ENCODE measurements at places on chromosomes 3 and 15. TPM values are rescaled to one million over a fixed set of nuclear protein-coding genes. Genes with fewer than 3 reads are reported as not detected.

GRCh38 chr3:133874344-133874743, 21.3 kb downstream of the RAB6B start:
- H3K36me3 ChIP-seq = no peaks in the 10 kb centered on the region
- peak; percentile 32 for DNase-seq
- no peak overlapping the region for H3K4me3 ChIP-seq
- no peak overlapping the region for H3K27ac ChIP-seq
- H3K4me1 ChIP-seq = no peaks in the 10 kb centered on the region
- H3K27me3 ChIP-seq = no peaks in the 10 kb centered on the region

DNA sequence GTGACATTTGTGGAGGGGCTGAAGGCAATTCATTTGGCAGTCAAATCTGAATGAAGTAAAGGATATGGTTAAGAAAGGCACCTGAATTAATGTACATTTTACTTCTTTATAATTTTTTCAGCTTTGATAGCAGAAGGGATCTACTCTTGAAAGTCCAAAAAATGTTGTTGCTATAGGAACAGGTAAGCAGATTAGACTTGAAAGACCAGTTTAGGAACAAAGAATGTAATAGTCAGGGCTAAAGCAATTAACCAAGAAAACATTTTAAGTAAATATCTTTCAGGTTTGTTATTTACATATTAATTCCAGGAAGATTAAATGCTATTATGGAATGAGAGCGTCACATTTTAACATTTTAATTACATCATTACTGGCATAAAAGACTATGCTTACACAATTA, 1.1 kb downstream of the ATP13A4 start:
- no peaks in the 10 kb centered on the region for H3K4me1 ChIP-seq
- no peak overlapping the region for H3K27ac ChIP-seq
- H3K4me3 ChIP-seq = no peak overlapping the region
- H3K27me3 ChIP-seq = no peaks in the 10 kb centered on the region
- no peaks in the 10 kb centered on the region for H3K36me3 ChIP-seq

DNA sequence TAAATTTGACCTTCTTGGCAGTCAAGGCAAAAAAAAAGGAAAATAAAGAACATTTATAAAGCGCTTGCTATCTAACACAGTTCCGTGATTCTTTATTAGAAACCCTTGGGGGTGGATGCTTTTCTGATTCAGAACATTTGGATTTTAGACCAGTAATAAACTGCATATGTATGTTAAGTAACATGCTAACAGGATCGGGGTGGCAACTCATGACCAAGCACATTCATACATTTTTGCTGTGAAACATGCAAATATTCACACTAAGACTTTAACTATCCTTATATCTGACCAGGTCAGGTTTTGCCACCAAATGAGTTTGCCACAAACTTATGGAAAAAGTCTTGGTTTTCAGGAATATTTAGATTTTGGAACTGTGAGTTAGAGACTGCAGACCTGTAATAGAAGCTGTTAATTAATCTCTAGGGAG, 30.4 kb upstream of the KLF13 start:
- DNase-seq = no peak
- peaks cover 41% of the 10 kb centered on the region for H3K27me3 ChIP-seq
- H3K4me1 ChIP-seq = no peaks in the 10 kb centered on the region
- no peak overlapping the region for H3K27ac ChIP-seq
- H3K4me3 ChIP-seq = no peak overlapping the region
- H3K36me3 ChIP-seq = no peaks in the 10 kb centered on the region

GRCh38 chr3:172717493-172718088, 6.7 kb upstream of the NCEH1 start:
- no peaks in the 10 kb centered on the region for H3K36me3 ChIP-seq
- no peak overlapping the region for H3K4me3 ChIP-seq
- no peaks in the 10 kb centered on the region for H3K4me1 ChIP-seq

- H3K36me3 ChIP-seq = no peaks in the 10 kb centered on the region
- H3K4me3 ChIP-seq = no peak overlapping the region
- H3K27me3 ChIP-seq = no peaks in the 10 kb centered on the region
Measured at GRCh38 chr3:139463466-139463865, 12.8 kb downstream of the RBP2 start.

DNA sequence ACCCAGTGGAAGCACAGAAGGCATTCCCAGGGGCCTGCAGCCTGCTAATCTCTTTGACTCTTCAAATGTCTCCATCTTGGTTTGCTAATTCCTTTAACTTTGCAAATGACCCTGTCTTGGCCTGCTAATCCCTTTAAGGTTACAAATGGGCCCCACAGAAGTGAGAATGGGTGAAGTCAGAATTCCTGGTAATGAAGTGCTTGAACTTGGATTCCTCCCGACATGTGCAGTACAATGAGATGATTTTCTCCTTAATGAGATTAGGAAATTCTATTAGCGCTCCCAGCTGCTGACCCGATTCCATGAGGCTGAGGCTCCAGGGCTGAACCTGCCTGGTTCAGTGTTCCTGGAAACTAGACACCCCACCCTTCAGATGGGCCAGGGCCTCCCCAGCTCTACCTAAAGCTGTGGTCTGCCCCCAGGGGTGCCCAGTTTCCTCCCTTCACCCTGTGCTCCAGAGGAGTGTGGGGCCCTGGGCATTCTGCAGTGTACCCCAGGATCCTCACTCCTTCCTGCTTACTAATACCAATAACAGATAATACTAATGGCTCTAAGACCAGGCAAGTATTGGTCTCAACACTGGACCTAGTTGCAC, 47.4 kb downstream of the SCN5A start:
- H3K4me3 ChIP-seq = no peak overlapping the region
- no peaks in the 10 kb centered on the region for H3K4me1 ChIP-seq
- no peak overlapping the region for H3K27ac ChIP-seq
- no peak for DNase-seq
- no peaks in the 10 kb centered on the region for H3K27me3 ChIP-seq
- no peaks in the 10 kb centered on the region for H3K36me3 ChIP-seq

GRCh38 chr15:97597801-97598200, 362.7 kb upstream of the ARRDC4 start:
- no peaks in the 10 kb centered on the region for H3K4me1 ChIP-seq
- DNase-seq = no peak
- no peaks in the 10 kb centered on the region for H3K27me3 ChIP-seq
- no peak overlapping the region for H3K4me3 ChIP-seq
- no peak overlapping the region for H3K27ac ChIP-seq

GRCh38 chr3:152834776-152835600, at the start of gene P2RY1:
P2RY1 (plus strand) TSS chr3:152835131; CDS start chr3:152835783, 652 bp downstream.
- no peaks in the 10 kb centered on the region for H3K4me1 ChIP-seq
- H3K4me3 ChIP-seq = peak within 1 kb of the TSS; percentile 72
- DNase-seq = peak; percentile 71
- no peak within 1 kb of the TSS for H3K27ac ChIP-seq
- H3K36me3 ChIP-seq = no peaks in the 10 kb centered on the region
- H3K27me3 ChIP-seq = peaks cover 25% of the 10 kb centered on the region

- H3K27ac ChIP-seq = no peak overlapping the region
- H3K4me1 ChIP-seq = no peaks in the 10 kb centered on the region
- no peaks in the 10 kb centered on the region for H3K27me3 ChIP-seq
- H3K36me3 ChIP-seq = no peaks in the 10 kb centered on the region
Measured at GRCh38 chr3:171333784-171334464, 126.3 kb downstream of the TNIK start.

- peak; percentile 84 for DNase-seq
- H3K36me3 ChIP-seq = no peaks in the 10 kb centered on the region
- H3K4me1 ChIP-seq = peaks cover 14% of the 10 kb centered on the region
- H3K4me3 ChIP-seq = peak overlapping the region; percentile 51
Measured at GRCh38 chr3:72336821-72337479, 511.3 kb downstream of the SHQ1 start.

DNA sequence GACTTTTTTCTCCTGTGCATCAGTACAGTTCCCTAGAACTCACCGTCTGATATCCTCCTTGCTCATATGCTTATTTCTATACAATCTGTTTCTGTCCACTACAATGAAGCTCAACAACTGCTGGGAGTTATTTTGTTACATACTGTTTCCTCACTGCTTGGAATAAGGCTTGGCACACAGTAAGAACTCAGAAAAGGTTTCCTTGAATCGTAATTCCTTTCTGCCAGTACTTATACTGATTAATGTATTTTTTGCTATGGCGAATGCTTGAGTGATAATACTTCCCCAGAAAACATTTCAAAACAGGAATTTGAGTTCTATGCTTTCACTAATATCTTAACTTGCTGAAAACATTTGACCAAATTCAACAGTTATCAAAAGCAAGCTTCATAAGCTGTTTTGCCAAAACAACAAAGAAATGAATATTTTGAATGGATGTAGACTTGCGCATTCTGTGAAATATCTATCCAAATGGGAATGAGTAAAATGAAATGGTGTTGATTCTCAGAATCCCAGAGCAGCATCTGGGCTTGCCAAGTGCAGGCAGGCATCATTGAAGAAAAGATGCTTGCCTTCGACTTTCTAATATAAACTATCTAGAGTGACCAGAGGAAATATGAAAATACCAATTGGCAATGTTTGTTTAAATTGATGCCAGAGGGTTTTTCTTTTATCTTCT, 286.3 kb downstream of the RAP2B start:
- no peak overlapping the region for H3K4me3 ChIP-seq
- no peaks in the 10 kb centered on the region for H3K36me3 ChIP-seq

GRCh38 chr3:16040991-16041390, 133.5 kb upstream of the GALNT15 start:
- DNase-seq = no peak
- no peaks in the 10 kb centered on the region for H3K36me3 ChIP-seq
- H3K4me3 ChIP-seq = no peak overlapping the region
- H3K27ac ChIP-seq = no peak overlapping the region
- H3K4me1 ChIP-seq = no peaks in the 10 kb centered on the region

DNA sequence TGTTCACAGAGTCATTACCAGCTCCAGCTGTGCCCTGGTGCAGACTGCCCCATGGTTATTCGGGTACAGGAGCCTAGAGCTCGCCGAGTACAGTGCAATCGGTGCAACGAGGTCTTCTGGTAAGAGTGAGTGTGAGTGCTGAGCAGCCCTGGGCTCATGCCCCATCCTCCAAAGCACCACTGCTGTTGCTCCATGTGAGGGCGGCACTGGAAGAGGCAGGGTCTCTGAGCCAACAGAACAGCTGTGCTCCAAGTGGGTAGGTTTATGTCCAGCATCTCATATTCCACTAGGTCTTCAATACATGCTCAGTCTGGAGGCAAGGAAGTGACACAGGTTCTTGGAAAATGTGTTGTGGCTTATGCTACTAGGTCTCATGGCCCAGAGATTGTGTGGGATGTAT, 19.5 kb upstream of the P4HTM start:
- H3K4me3 ChIP-seq = no peak overlapping the region
- peaks cover 65% of the 10 kb centered on the region for H3K36me3 ChIP-seq
- H3K27me3 ChIP-seq = no peaks in the 10 kb centered on the region
- H3K4me1 ChIP-seq = no peaks in the 10 kb centered on the region
- no peak overlapping the region for H3K27ac ChIP-seq

DNA sequence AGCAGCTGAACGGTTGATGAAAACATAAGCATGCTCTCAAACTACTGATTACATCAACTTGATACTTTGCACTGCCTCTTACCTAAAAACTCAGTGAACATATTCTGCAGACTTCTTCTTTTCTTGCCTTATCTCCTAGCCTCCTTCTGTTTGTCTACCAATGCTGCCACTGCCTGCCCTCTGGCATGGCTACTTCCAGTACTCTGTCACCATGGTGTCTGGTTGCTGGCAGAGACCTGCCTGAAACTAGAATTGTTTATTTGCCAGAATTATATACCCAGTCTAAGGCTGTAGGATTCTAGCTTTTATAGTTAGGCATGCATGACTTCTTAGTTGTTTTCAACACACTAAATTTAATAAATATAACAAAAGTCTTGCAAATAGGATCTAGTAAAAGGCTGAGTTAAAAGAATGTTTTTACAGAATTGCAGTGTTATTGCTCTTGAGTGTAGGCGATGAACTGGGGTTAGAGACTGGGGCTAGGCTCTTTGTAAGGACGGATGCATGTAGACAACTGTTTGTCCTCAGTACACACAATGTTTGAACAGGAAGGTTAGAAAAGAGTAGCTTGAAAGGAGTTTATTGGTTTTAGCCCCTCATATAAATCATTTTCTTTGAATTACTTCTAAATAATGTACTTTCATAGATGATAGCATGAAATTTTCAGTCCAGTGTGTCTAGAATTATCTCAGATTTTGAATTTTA, 116.3 kb downstream of the KCNAB1 start:
- no peak overlapping the region for H3K27ac ChIP-seq
- DNase-seq = no peak
- no peaks in the 10 kb centered on the region for H3K36me3 ChIP-seq
- H3K27me3 ChIP-seq = 0 out of 2 replicates have a peak, but pooled peaks cover 4% of the 10 kb centered on the region
- no peaks in the 10 kb centered on the region for H3K4me1 ChIP-seq
- H3K4me3 ChIP-seq = no peak overlapping the region

EOMES gene
- total RNA-seq = not detected

NAALADL2 gene
- total RNA-seq = 81.0 TPM

AHSG gene
- total RNA-seq = not detected

ARL8B gene
- total RNA-seq = 57.3 TPM

SETMAR gene
- 12.5 TPM for total RNA-seq

CCR3 gene
- total RNA-seq = not detected

PROS1 gene
- 25.6 TPM for total RNA-seq

BLOC1S6 gene
- 79.4 TPM for total RNA-seq

NLGN1 gene
- total RNA-seq = 20.1 TPM

GOLGA8G gene
- total RNA-seq = not detected
